ENCODE measurements at places on chromosomes 4 and X. TPM values are rescaled to one million over a fixed set of nuclear protein-coding genes. Genes with fewer than 3 reads are reported as not detected.

GRCh38 chr4:153084980-153085630, 119.1 kb upstream of the TRIM2 start:
- peaks cover 31% of the 10 kb centered on the region for H3K4me1 ChIP-seq
- DNase-seq, result peak; percentile 88
- peaks cover 10% of the 10 kb centered on the region for H3K27me3 ChIP-seq
- H3K36me3 ChIP-seq, result no peaks in the 10 kb centered on the region
- peak overlapping the region; percentile 3 for H3K27ac ChIP-seq
- no peak overlapping the region for H3K4me3 ChIP-seq

DNA sequence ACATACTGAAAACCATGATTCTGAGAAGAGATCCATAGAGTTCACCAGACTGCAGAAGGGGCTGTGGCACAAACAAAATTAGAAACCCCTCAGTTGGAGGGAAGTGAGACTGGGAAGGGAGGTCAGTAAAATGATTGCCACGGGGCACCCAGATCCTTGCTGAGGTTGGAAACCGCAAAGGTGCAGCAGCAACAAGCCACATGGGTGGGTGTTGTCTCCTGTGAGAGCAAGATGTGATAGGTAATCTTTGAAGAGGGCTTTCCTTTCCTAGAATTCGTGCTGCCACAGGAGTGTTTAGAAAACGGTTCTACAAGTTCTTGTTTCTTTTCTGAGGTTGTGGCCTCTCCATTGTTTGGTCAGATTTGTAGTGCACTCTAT, 85.5 kb downstream of the NFKB1 start:
- no peak overlapping the region for H3K4me3 ChIP-seq
- DNase-seq, result peak; percentile 83
- peaks cover 87% of the 10 kb centered on the region for H3K4me1 ChIP-seq
- H3K36me3 ChIP-seq, result peaks cover 88% of the 10 kb centered on the region

DNA sequence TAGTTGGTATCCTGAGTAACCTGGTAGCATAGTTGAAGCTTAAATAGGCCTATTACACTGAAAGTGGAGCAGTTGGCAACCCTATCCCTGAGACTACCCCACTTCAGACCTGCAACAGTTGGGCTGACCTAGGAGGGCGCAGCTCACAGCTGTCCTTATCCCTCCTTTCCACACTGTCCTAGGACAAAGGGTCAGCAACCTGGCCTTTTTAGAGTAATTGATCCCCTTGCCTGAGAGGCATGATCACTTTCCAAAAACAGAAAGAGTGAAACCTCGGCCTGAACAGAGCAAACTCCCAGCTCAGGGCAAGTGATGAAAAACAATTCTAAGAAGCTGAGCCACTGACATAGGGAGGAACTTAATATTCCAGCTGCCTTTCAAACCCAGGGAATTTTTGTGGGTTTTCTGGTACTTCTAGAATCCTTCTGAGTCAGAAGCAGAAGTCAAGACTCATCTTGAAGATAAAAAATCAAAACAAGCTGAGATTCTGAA, 94.9 kb upstream of the MYOZ2 start:
- DNase-seq, result no peak
- no peak overlapping the region for H3K27ac ChIP-seq
- H3K36me3 ChIP-seq, result no peaks in the 10 kb centered on the region
- H3K4me1 ChIP-seq, result peaks cover 13% of the 10 kb centered on the region

GRCh38 chrX:153635788-153636668, 11.0 kb upstream of the DUSP9 start:
- no peak overlapping the region for H3K4me3 ChIP-seq
- H3K4me1 ChIP-seq, result no peaks in the 10 kb centered on the region
- peak; percentile 49 for DNase-seq
- no peak overlapping the region for H3K27ac ChIP-seq

GRCh38 chr4:43330288-43330687, 437.8 kb downstream of the GRXCR1 start:
- H3K27me3 ChIP-seq, result no peaks in the 10 kb centered on the region
- H3K27ac ChIP-seq, result no peak overlapping the region
- no peak for DNase-seq
- no peak overlapping the region for H3K4me3 ChIP-seq
- no peaks in the 10 kb centered on the region for H3K36me3 ChIP-seq

DNA sequence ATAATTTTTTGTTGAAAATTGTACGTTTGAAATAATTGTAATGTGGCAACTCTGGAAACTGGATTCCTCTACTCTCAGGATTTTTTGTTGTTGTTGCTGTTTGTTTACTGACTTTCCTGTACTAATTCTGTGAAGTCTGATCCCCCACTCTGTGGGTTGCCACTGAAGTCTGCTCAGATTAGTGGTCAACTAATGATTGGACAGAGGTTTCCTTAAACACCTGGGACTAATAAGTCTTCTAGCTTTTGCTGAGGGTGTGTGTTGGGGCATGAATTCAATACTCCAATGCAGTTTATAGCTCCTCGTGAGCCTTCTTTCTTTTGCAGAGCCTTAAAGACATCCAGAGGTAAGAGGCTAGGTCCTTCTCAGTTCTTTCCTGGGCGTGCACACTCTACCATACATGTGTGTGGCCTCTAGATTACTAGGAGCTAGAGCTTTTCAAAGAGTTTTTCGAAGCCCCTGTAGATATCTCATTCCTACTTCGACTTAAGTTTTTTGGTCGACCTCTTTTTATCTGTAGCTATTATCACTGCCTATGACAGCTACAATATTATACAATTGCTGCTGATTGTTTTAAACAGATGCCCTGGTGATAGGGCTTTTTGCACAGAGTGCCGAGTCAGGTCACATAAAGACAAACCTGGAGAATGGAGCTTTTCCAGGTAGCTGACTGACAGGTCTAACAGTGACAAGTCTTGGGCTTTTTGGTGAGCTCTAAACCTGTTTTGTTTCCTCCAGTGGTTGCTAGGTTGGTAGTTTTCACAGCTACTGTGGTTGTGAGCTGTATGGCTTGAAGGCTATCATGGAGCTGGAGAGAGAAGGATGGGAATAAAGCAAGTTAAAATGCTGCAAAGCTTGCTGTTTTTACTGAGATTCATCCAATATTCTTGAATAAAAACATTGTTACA, 34.0 kb downstream of the BMP2K start:
- no peak for DNase-seq
- no peaks in the 10 kb centered on the region for H3K27me3 ChIP-seq
- no peak overlapping the region for H3K4me3 ChIP-seq

DNA sequence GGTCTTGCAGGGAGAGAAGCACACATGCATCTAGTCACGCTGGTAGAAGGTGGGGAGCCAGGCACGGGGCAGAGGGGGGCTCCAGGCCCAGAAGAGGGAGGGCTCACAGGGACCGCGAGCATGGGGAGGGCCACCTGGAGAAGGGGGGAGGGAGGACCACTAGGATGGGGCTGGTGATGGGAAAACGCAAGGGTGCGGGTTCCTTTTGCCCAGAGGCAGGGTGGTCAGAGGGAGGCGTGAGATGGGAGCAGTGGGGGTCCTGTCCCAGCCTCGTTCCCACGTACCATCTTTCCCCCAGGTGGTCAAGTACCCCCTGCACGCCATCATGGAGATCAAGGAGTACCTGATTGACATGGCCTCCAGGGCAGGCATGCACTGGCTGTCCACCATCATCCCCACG, 30.7 kb downstream of the WFS1 start:
- DNase-seq, result no peak
- peaks cover 15% of the 10 kb centered on the region for H3K36me3 ChIP-seq
- no peak overlapping the region for H3K4me3 ChIP-seq
- H3K4me1 ChIP-seq, result no peaks in the 10 kb centered on the region
- no peak overlapping the region for H3K27ac ChIP-seq
- H3K27me3 ChIP-seq, result no peaks in the 10 kb centered on the region

DNA sequence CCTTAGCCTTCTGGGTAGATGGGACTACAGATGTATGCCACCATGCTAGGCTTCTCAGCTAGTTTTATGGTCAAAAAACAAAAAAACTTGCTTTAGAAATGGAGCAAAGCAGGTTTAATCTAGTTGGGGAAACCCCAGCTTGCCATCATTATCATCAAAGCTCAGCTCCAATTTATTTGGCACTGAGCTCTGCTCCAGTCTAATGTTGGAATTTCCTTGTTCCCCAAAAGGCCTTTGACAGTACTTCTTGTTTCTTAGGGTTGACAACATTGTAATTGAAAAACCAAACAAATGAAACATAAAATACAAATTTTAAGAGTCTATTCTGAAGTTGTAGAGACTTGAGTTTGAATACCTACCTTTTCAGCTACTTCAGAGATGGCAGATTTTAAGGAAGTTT, 48.0 kb downstream of the MRPL1 start:
- H3K27me3 ChIP-seq, result no peaks in the 10 kb centered on the region
- no peak overlapping the region for H3K4me3 ChIP-seq
- H3K36me3 ChIP-seq, result peaks cover 63% of the 10 kb centered on the region
- H3K4me1 ChIP-seq, result peaks cover 11% of the 10 kb centered on the region

Gene TRPC5OS
- total RNA-seq, result not detected

Gene SFRP2
- total RNA-seq, result not detected

Gene MAGEE2
- not detected for total RNA-seq

Gene PHKA1
- total RNA-seq, result 6.9 TPM

Gene SOD3
- total RNA-seq, result not detected
